ENCODE measurements at places on chromosomes 16 and 17.

- DNase-seq: no peak
These were observed 67.5 kb downstream of the GNAO1 start for GRCh38 chr16:56258508-56259424.

DNA sequence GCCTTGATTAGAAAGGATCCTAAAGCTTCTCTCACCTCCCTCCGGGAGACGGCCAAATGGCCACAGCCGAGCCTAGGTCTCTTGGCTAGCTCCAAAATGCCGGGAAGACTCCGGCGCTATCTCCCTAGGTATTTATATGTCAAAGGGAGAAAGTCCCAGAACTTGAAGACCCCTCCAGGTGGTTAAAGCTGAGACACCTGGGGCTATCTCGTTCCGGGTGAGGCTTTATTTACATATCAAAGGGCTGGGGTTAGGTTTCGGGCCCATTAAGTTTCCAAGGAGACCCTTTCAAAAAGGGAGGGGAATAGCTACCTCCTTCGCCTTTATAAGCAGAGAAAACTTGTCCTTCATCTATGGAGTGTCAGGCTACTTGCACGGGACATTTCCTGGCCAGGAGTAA lies 70.9 kb upstream of the KIFC3 start:
- no peak for DNase-seq

GRCh38 chr16:9135797-9136196 lies 44.4 kb downstream of the HAPSTR1 start:
- DNase-seq: peak; percentile 49

- DNase-seq: no peak
These were observed 352.7 kb downstream of the CA10 start for GRCh38 chr17:51805765-51806164.

DNA sequence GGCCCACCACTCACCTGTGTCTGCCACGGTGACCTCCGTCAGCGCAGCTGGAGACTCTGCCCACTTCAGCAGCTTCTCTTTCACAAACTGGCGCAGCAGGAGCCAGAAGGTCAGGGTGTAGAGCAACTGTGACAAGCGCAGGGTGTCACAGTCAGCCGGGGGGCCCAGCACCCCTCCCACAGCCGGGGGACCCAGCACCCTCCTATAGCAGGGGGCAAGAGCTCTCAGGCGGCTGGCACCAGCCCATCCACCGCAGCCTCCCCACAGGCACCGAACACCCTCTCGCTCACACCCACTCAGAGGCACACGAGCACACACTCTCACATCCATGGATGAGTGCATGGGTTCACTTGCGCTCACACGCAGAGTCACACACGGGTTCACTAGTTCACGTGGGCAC lies 28.8 kb downstream of the CTU2 start:
- no peak for DNase-seq

DNA sequence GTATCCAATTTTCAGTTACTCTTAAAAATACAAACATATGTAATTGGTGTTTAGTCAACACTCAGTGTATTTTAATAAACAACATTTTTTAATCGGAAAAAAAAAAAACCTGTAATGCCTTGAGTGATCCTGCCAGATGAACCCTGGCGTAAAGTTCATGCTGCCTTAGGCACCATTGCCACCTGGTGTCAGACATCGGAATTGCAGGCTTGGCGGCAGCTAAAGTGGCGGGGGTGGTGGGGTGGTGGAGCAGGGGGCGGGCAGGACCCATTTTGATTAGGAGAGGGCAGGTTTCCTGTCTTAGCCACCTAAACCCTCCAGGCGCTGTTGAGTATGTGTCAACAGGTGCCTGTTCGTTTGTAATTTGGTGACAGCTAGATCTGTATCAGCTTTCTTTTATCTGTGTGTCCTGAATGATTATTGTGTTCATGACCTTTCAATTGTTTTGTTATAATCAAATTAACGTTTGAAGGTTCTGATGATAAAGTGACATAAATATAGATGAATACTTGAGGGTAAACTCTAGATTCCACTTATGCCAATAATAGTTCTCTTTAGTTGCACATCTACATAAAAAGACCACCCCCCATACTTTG lies 588.7 kb downstream of the CDH13 start:
- no peak for DNase-seq

DNA sequence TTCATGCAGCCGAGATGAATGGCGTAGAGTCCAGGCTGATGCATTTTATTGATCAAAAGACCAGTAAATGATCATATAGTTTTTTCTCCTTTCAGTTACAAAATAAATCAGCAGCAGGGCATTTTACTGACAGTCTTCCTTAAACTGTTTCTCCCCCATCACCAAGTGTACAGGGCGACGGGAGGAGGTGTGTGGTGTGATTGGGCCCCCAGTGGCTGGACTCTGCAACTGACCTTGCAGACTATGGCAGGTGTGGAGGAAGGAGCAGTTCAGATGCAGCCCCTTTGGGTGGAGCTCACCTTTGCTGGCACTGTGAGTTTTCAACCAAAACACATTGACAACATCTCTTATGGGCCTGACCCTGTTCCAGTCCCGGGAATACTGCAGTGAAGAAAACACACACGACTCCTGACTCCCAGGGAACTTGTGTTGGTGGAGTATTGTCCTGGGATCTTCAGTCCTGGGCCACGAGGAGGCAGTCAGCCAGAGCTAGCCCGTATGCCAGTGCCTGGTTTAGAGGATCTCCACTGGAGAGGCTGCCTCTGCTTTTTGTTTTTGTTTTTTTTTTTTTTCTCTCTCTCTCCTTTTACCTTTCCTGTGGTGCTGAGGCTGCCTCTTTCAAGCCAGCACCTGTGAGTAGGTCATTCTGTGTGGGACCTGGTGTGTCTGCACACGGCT lies 29.8 kb downstream of the KIAA0513 start:
- DNase-seq: no peak

- DNase-seq: no peak
These were observed 115.3 kb downstream of the SLC39A11 start for GRCh38 chr17:72976971-72977770.

- DNase-seq: no peak
These were observed 47.1 kb upstream of the AKTIP start for GRCh38 chr16:53549970-53550690.

All from chondrocyte (in vitro differentiated cells).